B cell (primary cell): ENCODE measurements at places on chromosomes 2 and 18.
A peak's percentile ranks its signal among the peaks of the same experiment; 100 is the strongest.

DNA sequence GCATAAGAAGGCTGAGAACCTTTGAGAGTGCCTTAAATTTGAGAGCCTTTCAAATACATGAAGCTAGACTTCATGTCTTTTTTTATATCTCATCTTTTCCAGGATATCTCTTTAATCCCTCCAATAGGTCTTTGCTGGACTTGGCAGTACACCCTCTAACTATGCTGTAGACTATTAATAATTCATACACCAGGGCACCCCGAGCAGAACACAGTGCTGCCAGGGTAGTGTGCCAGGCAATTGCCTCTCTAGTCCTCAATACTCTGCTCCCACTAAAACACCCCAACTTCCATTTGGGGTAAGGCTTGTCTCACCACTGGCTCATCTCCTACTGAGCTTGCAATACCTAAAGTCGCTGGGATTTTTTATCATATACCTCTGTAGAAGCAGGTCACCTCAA, 80.8 kb downstream of the VIT start:
- no peak for DNase-seq

- DNase-seq, result no peak
These were observed 529.7 kb downstream of the SATB2 start for GRCh38 chr2:198928026-198928425.

GRCh38 chr2:171210864-171211431, 50.3 kb upstream of the TLK1 start:
- peak; percentile 61 for DNase-seq

DNA sequence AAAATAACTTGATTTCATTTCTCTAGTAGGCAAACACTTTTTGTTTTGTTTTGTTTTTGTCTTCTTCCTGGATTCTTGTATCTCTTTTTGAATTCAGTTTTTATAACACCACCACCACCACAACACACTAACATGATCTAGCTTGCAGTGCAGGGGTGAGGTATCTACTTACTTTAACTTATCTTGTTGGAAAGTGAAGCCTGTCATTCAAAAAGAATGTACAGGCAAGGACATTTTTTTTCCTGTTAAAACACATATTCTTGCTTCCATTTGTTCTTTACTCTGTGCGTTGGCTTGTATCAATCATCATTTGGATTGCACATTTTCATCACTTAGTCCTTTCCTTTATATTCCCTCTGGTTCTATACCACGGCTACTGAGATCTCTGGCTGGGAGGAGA, 824.2 kb downstream of the PLCL1 start:
- no peak for DNase-seq

- DNase-seq, result no peak
These were observed 1.2 kb upstream of the ALK start for GRCh38 chr2:29922605-29923004.

DNA sequence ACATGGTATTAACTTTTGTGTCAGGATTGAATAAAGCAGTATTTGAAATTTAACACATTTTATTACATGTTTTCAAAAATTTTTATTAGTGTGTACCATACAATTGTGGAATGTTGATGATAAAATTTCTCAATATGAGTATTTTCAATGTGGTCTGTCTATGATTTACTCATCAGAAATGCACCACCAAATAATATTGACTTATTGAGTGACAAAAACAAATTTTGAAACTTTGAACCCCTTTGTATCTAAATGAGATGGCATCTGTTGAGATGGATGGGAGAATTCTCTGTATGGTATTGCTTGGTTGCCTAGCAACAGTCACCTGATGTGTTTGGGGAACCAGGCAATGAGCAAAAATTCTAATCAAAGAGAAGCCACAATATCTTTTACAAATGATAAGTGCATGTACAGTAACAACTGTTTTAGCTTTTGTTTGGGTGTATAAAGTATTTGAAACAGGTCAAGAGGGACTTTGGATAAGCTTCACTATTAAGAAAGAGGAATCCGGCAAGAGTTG, 400.1 kb downstream of the CCDC85A start:
- no peak for DNase-seq

DNA sequence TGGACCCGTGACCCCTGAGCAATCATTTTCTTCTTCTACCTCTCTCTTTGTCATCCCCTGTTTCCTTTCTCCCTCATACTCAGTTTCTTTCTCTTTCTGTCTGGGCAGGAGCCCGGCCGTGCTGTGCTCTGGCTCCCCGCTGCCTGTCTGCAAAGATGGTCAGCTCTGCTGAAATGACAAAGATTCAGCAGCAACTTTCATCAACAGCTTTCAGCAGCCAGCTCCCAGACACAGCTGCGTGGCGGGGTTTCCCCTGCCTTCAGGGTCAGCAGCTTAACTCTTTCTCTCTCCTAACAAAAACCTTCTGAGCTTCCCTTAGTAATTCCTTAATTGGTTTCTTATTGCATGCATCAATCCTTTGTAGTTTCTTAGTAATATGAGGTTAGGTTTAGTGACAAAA, 1234.4 kb downstream of the CNTNAP5 start:
- DNase-seq, result no peak

DNA sequence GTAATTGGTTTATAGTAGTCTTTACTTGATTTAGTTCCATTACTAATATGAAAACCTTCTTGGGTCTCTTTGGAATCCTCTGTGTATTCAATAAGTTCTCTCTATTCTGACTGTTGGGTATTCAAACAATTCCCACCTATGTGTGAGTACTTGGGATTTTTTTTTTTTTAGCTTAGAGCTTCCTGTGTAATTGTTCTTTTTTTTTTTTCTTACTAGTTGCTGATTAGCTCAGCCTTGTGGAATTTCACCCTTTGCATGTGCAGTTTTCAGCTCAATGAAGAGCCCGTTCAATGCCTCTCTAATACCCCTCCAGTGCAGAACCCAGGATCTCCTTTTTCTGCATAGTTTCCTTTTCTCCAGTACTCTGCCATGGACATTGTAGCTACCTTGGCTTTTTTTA, 339.1 kb upstream of the GALNT5 start:
- DNase-seq, result no peak

- DNase-seq, result no peak
These were observed 207.5 kb upstream of the SRD5A2 start for GRCh38 chr2:31788273-31788672.
